ENCODE measurements at places on chromosomes 2 and 18. TPM values are rescaled to one million over a fixed set of nuclear protein-coding genes. Genes with fewer than 3 reads are reported as not detected.

FSHR gene
- total RNA-seq = not detected

HYCC2 gene
- total RNA-seq = 36.1 TPM

ORC2 gene
- total RNA-seq = 34.5 TPM

LYPD6B gene
- 0.37 TPM for total RNA-seq

ECEL1 gene
- total RNA-seq = not detected

CDH20 gene
- not detected for total RNA-seq

CCDC68 gene
- not detected for total RNA-seq

DNA sequence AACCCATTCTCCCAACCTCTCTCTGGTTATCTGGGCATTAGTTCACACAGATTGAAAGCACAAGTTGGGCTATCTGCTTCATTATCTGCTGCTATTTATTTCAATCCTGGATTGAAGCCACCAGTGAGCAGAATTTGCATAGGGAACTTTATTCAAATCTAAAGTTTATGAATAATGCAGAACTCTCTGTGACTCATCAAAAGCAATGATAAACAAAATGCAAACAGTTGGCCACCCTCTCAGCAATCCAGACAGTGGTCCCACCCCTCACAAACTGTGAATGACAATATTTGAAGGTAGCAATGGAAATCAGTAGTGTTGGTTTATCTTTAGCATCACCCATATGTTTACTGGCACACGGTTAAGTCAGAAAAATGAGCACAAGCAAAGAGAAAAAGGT is 106.8 kb upstream of the TMEM178A start:
- no peak overlapping the region for H3K27ac ChIP-seq
- no peaks in the 10 kb centered on the region for H3K4me1 ChIP-seq
- H3K36me3 ChIP-seq = no peaks in the 10 kb centered on the region
- no peak for DNase-seq

DNA sequence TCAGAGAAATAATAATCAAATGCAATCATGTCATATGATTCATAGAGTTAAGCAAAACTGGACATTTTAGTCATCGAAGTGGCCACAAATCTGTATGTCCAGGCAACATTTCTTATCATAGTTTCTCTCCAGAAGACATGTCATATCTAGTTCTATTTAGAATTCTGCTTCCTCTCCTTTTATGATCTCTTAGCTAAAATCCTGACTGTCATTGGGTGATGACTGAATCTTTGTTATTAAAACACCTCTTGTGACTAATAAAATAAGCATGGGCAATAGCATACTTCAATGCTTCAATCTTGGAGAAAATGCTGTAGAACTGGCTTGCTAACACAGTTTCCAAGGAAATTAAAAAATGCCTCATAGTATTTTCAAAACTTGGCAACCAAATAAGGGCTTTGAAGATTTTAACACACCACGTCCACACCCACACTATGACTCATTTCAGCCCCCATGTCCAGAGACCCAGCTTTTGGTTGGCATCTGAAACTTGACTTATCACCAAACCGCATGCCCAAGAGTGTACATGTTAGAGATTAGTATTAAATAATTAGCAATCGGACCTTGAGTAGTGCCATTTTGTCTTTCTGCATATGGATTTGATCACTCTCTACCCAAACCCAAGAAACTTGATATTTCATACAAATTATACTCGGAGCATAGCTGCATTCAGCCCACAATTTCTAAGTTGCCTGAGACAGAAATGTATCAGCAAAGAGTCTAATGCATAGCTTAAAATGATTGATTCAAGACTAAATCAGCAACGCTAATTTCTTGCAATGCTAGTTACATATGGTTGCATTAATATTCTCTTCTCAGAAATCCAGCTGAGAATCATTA is 106.5 kb upstream of the ETAA1 start:
- H3K4me3 ChIP-seq = no peak overlapping the region
- no peak for DNase-seq
- peaks cover 3% of the 10 kb centered on the region for H3K27me3 ChIP-seq
- no peak overlapping the region for H3K27ac ChIP-seq

- no peaks in the 10 kb centered on the region for H3K36me3 ChIP-seq
- H3K4me1 ChIP-seq = no peaks in the 10 kb centered on the region
- H3K27ac ChIP-seq = no peak overlapping the region
- H3K27me3 ChIP-seq = no peaks in the 10 kb centered on the region
Observed at GRCh38 chr2:84963692-84964405, 7.1 kb upstream of the KCMF1 start.

GRCh38 chr2:75334076-75334475 is 134.8 kb upstream of the TACR1 start:
- no peaks in the 10 kb centered on the region for H3K36me3 ChIP-seq
- no peaks in the 10 kb centered on the region for H3K4me1 ChIP-seq
- no peaks in the 10 kb centered on the region for H3K27me3 ChIP-seq
- H3K27ac ChIP-seq = no peak overlapping the region
- DNase-seq = no peak

- H3K27me3 ChIP-seq = no peaks in the 10 kb centered on the region
- no peak for DNase-seq
- no peak overlapping the region for H3K27ac ChIP-seq
- H3K4me3 ChIP-seq = no peak overlapping the region
- no peaks in the 10 kb centered on the region for H3K4me1 ChIP-seq
Observed at GRCh38 chr2:217856159-217856558, 146.6 kb downstream of the TNS1 start.

GRCh38 chr2:199907008-199907714 is 3.9 kb upstream of the C2orf69 start:
- DNase-seq = no peak
- no peak overlapping the region for H3K27ac ChIP-seq
- H3K4me1 ChIP-seq = peaks cover 6% of the 10 kb centered on the region
- H3K36me3 ChIP-seq = no peaks in the 10 kb centered on the region
- peaks cover 3% of the 10 kb centered on the region for H3K27me3 ChIP-seq
- no peak overlapping the region for H3K4me3 ChIP-seq

GRCh38 chr2:127818241-127818640 is 7.3 kb upstream of the WDR33 start:
- DNase-seq = no peak
- no peaks in the 10 kb centered on the region for H3K4me1 ChIP-seq
- H3K27ac ChIP-seq = no peak overlapping the region
- no peak overlapping the region for H3K4me3 ChIP-seq

- H3K27me3 ChIP-seq = no peaks in the 10 kb centered on the region
- no peaks in the 10 kb centered on the region for H3K4me1 ChIP-seq
- H3K27ac ChIP-seq = no peak within 1 kb of the TSS
- H3K4me3 ChIP-seq = no peak within 1 kb of the TSS
- no peak for DNase-seq
- H3K36me3 ChIP-seq = no peaks in the 10 kb centered on the region
Observed at GRCh38 chr2:166494140-166494624, at the start of gene SCN7A. Gene SCN7A, minus strand, starts transcription at chr2:166494249. Its CDS starts 16,553 bp downstream, at chr2:166477696.

DNA sequence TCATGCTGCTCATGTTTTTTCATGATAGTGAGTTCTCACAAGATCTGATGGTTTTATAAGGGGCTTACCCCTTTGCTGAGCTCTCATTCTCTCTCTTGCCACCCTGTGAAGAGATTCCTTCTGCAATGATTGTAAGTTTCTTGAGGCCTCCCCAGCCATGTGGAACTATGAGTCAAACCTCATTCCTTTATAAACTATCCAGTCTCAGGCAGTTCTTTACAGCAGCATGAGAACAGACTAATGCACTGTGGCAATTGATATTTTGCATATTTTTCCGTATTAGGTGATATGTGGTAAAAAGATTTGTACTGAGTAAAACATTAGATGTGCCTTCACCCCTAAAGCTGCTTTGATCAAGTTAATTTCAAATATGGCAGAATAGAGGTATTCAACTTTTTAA is 48.8 kb downstream of the RAB27B start:
- no peak overlapping the region for H3K27ac ChIP-seq
- no peak for DNase-seq
- no peaks in the 10 kb centered on the region for H3K27me3 ChIP-seq
- no peaks in the 10 kb centered on the region for H3K36me3 ChIP-seq
